NCI-H187 (cell line): ENCODE measurements at places on chromosomes 5 and 9.

DNA sequence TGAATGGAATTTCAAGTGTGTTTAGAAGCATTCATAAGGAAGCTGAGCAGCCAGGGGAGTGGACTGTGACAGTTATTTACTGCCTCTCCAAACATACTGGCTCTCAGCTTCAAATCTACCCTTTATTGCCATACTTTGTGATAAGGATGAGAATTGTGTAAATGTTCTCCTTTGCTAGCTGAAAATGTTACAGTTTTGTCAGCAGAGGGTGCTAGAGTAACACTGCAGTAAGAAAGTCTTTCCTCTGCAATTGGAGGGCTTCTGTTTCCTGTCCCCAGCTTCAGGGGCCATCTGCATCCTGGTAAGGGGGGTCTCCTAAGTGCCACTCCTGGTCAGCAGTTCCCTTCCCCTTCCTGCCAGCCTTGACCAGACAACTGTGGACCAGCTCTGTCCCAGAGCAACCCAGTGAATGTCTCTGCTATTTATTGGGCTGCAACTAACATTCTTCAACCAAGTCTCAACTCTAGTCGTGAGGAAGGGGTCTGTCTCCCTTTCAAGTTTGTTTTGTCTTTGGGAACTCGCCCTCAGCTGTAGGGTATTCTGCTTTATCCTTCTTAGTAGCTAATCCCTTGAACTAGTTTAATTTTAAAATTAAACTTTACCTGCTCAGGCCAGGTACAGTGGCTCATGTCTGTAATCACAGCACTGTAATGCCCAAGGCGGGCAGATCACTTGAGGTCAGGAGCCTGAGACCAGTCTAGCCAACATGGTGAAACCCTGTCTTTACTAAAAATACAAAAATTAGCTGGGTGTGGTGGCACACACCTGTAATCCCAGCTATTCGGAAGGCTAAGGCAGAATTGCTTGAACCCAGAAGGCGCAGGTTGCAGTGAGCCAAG, 45.3 kb downstream of the RAPGEF6 start:
- DNase-seq, result no peak

- DNase-seq, result no peak
Measured at GRCh38 chr5:150778088-150778516, 455 bp upstream of the SMIM3 start.

GRCh38 chr5:132641241-132641723, 16.7 kb upstream of the IL13 start:
- no peak for DNase-seq

DNA sequence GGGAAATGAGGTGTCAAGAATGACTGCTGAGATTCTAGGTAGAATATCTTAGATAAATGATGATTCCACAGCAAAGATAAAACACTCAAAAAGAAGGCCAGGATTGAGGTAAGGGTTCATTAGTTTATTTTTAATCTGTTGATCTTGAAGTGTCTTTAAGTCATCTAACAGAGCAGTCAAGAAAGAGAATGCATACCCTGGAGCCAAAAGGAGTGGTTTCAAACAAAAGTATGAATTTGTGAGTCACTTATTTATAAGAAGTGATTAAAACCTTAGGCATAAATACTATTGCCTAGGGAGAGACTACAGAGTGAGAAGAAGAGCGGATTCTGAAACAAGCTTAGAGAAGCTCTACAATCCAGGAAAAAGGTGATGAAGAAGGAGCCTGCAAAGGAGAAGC, 541.0 kb downstream of the DTWD2 start:
- DNase-seq, result no peak

- DNase-seq, result no peak
Measured at GRCh38 chr5:61625681-61626621, 293.9 kb downstream of the ZSWIM6 start.

DNA sequence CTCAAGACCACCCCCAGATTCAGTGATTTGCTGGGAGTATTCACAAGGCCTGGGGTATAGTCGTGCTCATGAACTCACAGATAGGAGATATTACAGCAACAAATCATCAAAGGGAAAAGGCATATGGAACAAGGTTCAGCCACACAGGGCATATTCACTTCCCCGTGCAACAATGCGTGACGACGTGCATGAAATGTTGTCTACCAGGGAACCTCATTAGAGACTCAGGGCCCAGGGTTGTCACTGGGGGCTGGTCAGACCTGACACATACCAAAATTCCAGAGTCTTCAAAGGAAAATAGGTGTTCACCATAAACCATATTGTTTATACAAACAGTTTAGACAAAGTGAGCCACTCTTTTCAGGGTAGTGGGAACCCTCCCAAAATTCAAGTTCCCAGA, 212.4 kb downstream of the RFK start:
- no peak for DNase-seq

- no peak for DNase-seq
Measured at GRCh38 chr9:36803961-36804360, 230.1 kb downstream of the PAX5 start.

DNA sequence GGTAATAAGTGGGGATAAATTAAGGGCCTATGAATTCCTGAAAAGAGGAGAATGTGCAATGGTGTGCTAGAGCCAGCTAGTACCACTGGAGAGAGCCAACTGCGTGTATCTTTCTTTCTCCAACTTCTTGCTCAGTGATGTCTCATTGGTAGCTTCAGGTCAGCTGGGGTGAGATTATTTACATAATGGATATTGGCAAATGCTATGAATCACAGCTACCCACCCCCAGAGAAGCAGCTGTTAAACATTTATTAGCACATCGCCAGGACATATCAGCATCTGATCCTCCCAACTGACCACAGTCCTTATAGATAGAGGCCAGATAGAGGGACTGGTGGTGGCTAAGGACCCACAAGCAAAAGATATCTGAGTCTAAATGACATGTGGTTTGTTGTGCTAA, 421.3 kb downstream of the ACTL7B start:
- DNase-seq, result no peak

GRCh38 chr9:70749066-70749465, 334.6 kb upstream of the KLF9 start:
- no peak for DNase-seq

DNA sequence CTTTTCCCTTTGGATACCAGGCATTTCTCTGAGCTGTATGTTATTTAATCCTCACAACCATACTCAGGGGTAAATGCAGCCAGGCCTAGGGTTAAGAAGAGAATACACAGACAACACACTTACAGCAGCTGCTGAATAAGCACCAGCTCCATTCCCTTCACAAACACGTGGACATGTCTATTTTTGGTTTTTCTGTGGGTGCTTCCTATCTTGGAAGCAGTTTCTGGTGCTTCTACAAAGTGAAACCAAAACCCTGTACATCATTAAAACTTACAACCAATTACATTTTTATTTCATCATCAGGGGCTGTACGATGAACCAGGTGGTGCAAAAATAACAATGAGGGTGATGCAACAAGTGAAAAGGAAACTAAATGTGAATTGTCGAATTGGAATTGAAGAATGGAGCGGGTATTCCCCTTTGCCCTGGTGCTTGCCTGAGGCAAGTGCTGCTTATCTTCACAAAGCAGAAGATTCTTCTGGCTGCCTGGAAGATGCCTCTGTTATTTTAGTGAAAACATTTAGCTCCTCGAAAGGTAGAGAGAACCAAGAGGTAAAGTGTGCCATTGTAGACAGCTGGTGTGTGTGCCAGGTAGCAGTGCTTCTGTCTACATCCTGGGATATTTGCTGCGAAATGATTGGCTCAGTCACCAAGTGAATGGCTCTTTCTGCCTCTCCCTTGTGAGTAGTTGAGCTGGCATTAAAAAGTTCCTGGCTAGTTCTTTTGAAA, 18.6 kb upstream of the IFNB1 start:
- DNase-seq, result no peak

GRCh38 chr5:74240783-74241750, 399.5 kb downstream of the ENC1 start:
- DNase-seq, result no peak

DNA sequence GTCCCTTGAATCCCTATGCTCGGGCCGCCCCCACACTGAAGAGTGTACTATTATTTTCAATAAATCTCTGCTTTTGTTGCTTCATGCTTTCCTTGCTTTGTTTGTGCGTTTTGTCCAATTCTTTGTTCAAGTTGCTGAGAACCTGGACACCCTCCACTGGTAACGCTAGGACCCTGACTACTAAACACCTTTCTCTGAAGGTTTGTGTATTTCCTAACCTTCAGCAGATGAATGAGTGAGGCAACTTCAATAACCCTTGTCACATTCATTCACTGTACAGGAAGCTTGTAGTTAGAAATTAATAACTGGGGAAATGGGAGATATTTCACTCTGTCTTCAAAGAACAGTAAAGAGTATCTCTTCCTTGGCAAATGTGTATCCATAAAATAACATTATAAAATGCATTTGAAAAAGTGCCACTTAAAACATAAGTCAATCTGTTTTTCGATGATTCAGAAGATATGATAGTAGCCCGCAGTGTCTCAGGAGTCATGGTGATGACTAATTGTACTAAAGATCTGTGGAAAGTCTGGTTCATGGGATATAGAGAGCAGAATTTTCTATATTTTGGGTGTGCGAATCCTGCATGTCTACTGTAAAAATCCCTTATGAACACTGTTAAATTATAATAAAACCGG, 43.2 kb upstream of the ANKH start:
- DNase-seq, result no peak

DNA sequence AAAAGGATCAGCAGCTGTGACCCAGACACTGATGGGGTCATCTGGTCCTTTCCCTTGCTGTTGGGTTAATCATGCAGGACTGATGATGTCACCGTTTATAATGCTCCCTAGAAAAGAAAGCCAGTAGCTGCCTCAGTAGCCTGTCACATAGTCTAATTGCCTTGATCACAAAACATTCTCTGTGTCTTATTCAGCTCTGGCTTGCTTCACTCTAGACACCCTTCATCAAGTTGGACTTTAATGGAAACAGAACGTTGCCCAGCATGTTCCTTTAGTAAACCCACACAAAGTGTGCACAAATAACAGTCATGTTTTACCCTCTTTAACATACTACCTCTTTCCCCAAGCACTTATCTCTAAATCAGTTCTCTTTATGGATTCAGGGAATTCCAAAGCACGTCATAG, 170.8 kb downstream of the SGCD start:
- DNase-seq, result no peak

DNA sequence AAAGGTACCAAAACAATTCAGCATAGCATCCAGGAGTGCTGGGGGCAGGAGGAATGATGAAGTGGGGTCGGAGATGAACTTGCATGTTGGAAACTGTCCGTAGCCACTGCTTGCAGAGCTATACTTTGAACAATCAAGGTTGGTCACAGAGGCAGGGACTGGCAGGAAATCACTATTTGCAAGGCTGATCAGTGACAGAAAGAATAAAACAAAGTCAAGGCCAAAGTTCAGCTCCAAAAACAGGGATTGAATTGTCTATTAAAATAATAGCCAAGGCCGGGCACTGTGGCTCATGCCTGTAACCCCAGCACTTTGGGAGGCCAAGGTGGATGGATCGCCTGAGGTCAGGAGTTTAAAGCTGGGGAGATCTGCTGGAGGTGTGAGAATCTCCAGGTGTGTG, 18.7 kb upstream of the SPRY4 start:
- no peak for DNase-seq

DNA sequence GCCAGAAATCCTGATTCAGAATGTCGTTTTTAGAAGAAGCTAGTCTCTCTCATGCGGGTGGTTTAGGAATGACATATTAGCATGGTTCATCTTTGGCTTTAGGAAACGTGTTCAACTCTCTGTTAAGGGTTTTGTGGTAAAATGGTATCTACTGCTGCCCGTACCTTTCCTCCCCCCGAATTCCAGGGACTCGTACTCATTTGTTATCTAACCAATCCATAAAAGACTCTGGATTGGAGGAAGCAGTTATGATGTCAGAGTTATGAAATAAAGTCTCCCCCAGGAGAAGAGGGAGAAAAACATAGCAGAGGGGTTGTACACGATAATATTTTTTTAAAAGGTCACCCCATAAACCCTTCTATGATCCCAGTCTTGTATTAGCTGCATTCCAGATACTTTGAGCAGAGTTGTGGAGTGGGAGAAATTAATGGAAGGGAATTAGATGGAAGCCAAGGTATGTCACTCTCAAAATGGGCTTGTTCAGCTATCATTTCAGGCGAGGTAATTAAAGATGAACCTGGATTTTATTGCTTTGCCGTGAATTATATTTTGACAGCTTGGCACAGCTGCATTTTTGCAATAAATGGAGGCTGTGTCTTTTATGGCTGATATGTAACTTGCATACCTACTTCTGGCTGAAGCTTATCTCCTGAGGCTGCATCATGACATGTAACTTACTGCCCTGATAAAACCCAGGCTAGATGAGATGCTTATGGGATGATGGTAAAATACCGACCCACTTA, 31.3 kb downstream of the RAI14 start:
- DNase-seq, result no peak

DNA sequence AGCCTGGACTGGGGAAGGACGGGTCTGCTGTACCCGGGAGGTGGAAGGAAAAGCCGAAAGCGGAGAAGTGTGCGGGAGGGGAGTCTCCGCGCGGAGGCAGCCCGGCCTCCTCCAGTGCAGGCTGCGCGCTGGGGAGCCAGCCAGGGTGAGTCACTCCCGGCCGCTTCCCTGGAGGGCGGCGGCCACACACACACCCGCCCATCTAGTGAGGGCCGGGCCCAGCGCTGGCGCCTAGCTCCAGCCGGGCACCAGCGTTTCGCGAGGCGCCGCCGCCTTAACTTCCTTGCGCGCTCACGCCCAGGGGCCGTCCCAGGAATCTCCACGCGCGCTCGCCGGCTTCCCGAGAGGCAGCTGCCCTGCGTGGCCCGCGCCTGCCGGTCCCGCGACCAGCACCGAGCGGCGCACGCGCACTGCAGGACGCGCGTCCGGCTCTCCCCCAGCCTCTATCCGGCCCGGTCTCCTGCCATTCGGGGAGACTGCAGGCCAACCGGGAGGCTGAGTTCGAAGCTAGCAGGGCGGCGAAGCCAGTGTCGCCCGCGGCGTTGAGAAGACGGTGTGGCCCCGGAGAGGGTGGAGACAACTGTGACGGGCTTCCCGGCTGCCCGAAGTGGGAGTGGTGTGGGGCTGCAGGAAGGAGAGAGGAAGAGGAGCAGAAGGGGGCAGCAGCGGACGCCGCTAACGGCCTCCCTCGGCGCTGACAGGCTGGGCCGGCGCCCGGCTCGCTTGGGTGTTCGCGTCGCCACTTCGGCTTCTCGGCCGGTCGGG, at the start of gene JAK2:
JAK2 (plus strand) TSS at position 652 of the 765 bp plus-strand sequence. CDS start 36,716 bp downstream, outside the sequence.
- DNase-seq, result peak; percentile 49

DNA sequence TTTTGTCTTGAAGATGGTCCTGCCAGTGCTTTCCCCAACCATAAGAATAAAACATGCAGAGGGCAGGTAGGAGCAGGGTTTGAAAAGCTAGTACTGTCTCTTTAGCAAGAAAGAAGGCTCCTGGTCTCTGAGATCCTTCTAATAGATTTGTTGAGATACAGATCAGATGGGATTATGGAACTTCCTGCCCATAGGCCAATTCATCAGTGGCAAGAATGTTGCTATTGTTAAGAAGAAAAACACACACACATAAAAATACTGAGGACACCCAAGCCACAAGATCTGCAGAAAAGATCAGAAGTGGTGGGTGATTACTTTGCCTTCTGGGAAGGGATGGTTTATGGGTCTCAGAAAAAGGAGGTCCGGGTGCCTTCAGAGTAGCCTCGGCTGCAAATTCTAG, 59.8 kb downstream of the TNC start:
- DNase-seq, result no peak
